ENCODE measurements at places on chromosomes 2 and 18. TPM values are rescaled to one million over a fixed set of nuclear protein-coding genes. Genes with fewer than 3 reads are reported as not detected.

GRCh38 chr18:14914771-14915170 lies 166.8 kb downstream of the ANKRD30B start:
- DNase-seq = no peak

Gene COL4A3
- total RNA-seq = 0.03 TPM

Gene DOK6
- not detected for total RNA-seq

GRCh38 chr2:48525269-48525943 lies 4.5 kb upstream of the STON1 start:
- DNase-seq = no peak

Measured in CD4-positive, alpha-beta memory T cell (primary cell).